ENCODE measurements at places on chromosomes 2 and 18.
A peak's percentile ranks its signal among the peaks of the same experiment; 100 is the strongest.

GRCh38 chr18:67519592-67519991 is 3.1 kb upstream of the DSEL start:
- no peak for DNase-seq
- no peaks in the 10 kb centered on the region for H3K36me3 ChIP-seq
- H3K27ac ChIP-seq: peak overlapping the region; percentile 92

DNA sequence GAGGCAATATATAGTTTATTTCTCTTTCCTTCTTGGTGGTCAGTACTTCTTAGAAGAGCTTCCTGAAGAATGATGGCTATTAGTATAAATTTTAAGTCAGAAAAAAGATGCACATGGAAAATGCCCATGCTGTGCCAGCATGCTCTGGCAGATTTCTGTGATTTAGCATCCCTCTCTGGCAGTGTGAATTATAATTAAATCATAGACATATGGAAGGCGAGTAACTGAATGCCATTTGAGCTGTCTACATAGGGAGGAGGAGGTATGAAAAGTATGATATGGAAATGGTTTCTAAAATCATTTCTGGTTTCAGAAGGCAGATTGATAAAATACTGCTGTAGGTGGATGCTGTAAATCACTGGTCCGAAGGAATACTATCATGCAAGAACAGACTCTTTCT is 754.9 kb upstream of the LRATD1 start:
- H3K27ac ChIP-seq: no peak overlapping the region
- no peaks in the 10 kb centered on the region for H3K27me3 ChIP-seq
- H3K36me3 ChIP-seq: no peaks in the 10 kb centered on the region

DNA sequence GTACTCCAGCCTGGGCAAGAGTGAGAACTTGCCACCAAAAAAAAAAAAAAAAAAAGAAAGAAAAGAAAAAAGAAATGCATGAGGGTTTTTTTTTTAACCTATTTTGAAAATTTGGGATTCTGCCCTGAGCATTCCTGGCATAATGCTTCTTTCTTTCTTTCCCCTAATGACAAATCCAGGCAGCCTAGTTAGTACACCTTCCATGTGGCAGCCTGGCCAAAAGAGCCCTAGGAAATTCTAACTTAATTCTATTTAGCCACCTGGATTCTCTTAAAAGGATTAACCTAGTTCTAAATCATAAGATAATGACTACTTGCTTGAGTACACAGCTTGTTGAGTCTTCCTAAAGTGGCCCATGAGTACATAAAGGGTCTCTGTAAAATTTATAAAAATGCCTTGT is 160.1 kb downstream of the THADA start:
- H3K27me3 ChIP-seq: no peaks in the 10 kb centered on the region
- H3K27ac ChIP-seq: no peak overlapping the region
- H3K4me3 ChIP-seq: no peak overlapping the region
- no peaks in the 10 kb centered on the region for H3K36me3 ChIP-seq
- H3K4me1 ChIP-seq: no peaks in the 10 kb centered on the region

DNA sequence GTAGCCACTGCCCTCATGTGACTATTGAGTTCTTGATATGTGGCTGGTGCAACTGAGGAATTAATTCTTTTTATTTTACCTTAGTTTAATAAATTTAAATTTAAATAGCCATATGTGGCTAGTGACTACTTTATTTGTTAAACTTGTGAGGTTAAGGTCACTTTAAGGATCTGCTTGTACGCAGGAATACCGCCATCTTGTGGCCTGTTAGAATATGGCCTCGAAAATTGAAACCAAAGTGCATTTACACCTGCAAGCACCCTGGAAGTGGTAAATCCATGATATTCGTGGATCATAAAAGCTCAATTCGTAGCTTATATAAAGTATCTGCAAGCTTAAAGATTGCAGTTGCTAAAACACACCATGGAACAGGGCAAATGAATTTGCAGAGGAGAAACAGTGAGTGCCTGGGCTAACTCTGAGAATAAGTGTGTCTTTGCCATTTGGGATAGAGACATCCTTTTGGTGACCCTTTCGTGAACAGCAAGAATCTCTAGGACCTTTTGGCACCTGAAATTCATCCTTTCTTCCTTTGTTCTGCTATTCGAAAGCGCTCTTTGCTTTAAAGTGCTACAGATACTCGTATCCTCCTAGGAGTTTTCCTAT is 59.9 kb upstream of the REG3A start:
- no peaks in the 10 kb centered on the region for H3K27me3 ChIP-seq
- no peaks in the 10 kb centered on the region for H3K36me3 ChIP-seq
- no peak overlapping the region for H3K27ac ChIP-seq
- no peak overlapping the region for H3K4me3 ChIP-seq

GRCh38 chr2:230496891-230497290 is 80.9 kb downstream of the SP100 start:
- DNase-seq: no peak
- no peak overlapping the region for H3K27ac ChIP-seq
- H3K4me3 ChIP-seq: no peak overlapping the region
- no peaks in the 10 kb centered on the region for H3K27me3 ChIP-seq

Measured in tibial artery (tissue), 4 donors.